ENCODE measurements at places on chromosomes 1 and 21.

- no peak for DNase-seq
These were observed 95.1 kb downstream of the BARHL2 start for GRCh38 chr1:90621986-90622385.

- no peak for DNase-seq
These were observed 20.1 kb downstream of the KIAA0040 start for GRCh38 chr1:175172503-175172902.

DNA sequence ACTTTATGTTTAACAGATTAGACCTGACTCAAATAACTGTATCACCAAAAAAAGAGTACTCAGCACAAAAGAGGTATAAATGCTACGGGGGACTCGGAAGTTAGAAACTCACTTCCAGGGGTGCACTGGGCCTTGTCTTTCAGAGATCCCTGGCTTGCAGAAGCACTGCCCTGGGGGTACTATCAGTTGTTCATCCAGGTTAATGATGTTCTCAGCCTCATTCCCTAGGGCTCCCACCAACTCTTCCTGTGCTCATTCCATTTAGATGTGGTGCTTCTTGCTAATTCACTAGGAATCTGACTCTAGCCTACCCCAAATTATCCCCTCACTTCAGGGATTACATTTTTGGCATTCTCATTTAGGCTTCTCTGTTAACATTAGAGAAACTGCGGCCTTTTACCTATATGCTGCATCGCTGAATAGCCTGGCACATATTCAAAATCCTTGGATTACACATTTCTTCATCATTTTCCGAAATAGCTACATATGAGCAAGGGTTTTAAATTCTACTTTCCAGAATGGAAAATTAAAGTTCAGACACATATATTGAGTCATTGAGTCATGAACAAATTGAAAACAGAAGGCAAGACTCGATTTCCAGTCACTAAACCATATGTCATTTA, 338.5 kb downstream of the KCTD3 start:
- no peak for DNase-seq

- DNase-seq = no peak
These were observed 14.0 kb upstream of the ST3GAL3 start for GRCh38 chr1:43693371-43693770.

GRCh38 chr1:30742300-30742962, 15.1 kb downstream of the LAPTM5 start:
- no peak for DNase-seq
